GM06990 (cell line): ENCODE measurements at places on chromosomes 11 and 22.

DNA sequence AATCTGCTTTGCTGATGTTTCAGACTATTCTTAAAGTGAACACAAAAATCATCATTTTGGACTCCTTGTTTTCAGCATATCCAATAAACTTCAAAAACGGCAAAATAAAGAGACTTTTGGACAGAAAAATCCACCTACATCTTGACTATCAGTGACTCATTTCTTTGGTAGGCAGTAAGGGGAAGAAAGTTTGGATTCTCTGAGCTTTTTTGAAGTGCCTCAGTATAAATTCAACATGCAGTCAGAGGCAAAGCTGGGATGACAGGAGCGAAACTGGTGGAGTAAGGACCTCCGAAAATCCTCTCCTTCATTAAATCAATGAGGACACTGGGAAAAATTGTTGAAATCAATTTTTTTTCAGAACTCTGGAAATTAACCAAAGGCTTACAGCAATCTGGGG, 29.7 kb downstream of the EFCAB6 start:
- no peak for DNase-seq

DNA sequence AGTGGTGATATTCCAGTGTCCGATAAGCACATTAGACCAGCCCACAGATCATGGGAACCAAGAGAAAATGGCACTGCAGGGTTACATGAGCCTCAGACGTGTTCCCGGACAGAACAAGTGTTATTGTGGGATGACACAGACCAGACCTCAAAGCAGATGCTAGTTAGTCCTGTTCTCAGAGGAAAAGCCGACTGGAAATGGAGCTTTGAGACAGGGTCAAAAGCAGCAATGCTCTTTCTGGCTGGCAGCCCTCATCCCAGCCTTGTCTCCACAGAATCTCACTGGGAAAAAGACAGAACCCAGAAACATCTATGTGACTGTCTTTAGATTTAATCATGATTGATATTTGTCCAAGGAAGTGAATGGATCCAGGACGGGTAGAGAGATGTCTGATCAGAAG, 506.8 kb downstream of the INSC start:
- DNase-seq = no peak

GRCh38 chr11:14768526-14769188, 123.4 kb downstream of the CYP2R1 start:
- no peak for DNase-seq

DNA sequence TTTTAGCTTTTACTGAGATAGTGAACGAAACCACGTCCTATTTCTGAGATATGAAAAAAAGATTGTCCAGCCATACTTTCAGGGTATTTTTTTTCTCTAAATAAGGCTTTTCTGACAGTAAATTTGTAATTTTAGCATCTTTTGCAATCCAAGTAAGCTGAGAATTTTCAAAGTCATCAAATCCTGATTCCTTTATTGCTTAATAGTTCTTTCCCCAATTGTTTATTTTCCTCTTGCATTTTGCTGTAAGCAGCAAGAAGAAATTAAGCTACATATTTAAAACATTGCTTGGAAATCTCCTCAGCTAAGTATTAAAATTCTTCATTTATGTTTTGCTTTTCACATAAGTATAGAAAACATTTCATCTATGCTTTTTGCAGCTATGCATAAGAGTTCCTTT, 493.3 kb upstream of the CCDC179 start:
- DNase-seq = no peak

DNA sequence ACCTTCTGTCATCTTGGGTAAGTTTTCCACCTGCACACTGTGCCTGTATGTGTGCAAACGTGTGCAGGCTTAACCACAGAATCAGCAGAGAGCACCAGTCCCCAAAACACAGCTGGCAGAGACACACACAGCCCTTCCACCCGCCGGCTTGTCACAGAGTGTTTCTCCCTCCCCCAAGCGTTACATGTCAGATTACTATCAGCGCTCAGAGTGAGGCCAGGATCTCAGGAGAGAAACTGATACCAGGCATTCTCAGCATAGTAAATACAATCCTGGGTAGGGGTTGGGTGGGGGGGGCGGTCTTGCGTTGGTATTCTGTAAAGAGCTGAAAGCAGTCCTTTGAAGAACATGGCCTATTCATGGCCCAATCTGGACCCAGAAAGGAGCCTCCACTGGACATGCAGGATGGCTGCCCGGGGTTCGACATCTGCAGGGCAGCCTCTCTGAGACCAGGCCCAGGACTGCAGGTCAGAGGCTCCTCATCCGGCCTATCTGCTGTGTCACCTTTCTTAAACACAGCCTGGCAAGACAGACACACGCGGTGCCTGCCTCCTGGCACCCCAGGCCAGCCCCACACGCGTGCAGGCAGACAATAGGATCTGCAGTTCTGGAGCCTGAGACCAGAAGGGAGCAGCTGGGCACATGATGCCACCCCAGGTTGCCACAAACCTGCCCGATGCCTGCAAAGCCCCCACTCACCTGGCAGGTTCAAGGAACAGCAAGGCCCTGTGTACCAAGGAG, 1.7 kb downstream of the OSBPL5 start:
- no peak for DNase-seq

DNA sequence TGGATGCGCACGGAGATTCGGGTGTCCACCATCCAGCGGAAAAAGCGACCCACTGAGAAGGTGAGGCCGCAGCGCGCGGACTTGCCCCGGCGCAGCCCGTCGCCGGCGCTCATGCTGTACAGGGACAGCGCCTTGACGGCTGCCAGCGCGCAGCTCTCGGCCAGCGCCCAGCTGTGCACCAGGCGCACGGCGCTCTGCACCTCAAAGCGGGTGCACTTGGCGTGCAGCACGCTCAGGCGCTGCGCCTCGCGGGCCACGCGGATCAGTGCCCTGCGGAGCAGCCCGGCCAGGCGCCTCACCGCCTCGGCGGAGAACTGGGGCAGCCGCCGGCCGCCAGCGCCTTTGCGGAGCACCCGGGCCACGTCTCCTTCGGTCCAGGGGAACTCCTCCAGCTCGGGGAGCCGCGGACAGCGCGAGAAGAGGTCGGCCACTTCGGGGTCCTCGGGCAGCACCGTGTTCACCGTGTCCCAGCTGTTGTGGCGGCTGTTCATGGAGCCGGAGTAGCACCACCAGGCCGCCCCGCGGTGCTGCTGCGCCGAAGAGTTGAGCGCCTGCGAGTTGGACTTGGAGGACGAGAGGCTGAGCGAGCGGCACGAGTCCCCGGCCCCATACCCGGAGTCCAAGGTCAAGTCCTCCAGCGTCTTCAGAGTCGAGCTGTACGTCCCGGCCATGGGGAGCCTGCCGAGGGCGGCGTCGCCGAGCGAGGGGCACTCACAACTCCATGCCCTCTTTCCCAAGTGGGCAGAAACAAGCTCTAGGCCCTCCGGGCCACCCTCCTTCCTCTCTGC, 703 bp downstream of the ABTB2 start:
- peak; percentile 65 for DNase-seq

DNA sequence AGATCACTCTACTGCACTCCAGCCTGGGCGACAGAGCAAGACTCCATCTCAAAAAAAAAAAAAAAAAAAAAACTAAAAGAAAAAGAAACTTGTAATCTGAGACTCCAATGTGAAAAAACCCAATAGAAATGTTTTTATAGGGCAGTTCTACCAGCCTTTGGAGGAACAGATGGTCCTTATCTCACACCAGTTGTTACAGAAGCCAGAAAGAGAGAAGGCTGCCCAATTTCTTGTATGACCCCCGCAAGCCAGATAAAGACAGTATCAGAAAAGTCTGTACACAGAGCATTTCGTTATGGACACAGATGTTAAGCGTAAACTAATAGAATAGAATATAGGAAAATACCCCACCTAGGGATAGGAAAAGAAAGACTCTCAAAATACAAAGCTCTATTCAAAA, 11.3 kb upstream of the TSGA10IP start:
- no peak for DNase-seq

DNA sequence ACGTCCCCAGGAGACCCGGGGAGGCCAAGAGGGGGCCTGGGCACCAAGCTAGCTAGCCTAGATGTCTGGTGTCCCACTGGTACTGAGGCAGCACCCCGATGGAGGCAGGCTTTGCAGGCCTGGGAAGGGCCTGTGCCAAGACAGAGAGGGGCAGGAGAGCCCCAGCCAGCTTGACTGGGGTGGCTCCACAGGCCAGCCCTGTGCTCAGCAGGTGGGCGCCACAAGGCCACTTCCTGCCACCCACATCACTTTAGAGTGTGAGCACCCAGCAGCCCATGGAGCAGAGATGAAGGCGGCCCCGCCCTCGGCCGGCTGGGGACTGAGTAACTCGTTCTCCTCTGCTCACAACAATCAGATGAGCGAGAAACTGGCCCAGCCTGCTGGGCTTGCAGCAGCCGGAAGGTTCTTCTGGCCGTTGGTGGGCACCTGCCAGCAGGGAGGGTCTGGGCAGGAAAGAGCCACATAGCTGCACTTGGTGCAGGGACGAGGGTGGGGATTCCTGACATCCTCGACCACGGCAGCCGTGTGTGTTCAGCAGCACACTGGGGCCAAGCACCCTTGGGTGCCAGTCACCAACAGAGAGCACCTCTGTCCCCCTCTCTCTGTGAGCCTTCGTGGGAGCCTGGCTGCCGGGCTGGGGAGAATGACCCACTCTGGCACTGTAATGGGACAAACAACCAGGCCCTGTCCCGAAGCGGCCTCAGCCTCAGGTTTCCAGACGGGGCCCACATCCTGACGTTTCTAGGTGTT, 7.6 kb downstream of the OSBPL5 start:
- DNase-seq = no peak

- no peak for DNase-seq
These were observed 51.6 kb upstream of the GDPD4 start for GRCh38 chr11:77353131-77353530.

- no peak for DNase-seq
These were observed 30.2 kb downstream of the MUC15 start for GRCh38 chr11:26541870-26542269.

DNA sequence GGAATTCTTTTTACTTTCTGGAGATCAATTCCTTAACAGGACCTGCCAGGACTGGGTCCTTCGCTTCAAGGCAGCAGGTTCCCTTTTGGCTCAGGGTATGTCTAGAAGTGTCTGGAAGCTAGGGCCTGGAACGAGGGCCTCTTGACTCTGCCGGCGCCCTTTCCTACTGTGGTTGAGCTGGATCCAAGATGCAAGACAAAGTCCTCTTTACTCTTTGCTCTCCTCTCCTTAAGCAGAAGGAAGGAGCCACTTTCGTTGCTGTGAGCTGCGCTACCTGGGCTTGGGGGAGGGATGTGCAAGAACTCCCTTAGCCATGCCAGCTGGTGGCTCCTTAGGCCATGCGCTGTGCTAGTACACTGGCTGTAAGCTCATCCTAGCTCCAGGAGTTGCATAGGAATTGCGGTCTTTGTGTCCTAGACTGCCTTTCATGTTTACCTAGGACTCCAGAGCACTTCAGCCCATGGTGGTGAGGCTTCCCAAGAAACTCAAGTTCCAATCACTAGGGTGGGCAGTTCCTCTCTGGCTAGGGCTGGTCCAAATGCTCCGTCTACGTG, 18.1 kb downstream of the GLB1L2 start:
- no peak for DNase-seq

- DNase-seq = peak; percentile 8
These were observed 59.8 kb downstream of the TMEM135 start for GRCh38 chr11:87097582-87097981.

GRCh38 chr11:83047515-83048225, 24.0 kb downstream of the RAB30 start:
- no peak for DNase-seq

- DNase-seq = no peak
These were observed 1.4 kb downstream of the NAV2 start for GRCh38 chr11:19714022-19714386.

- DNase-seq = no peak
These were observed 2.7 kb downstream of the ARL2 start for GRCh38 chr11:65016705-65017104.

GRCh38 chr11:73072935-73073481, 69.1 kb downstream of the FCHSD2 start:
- peak; percentile 64 for DNase-seq

DNA sequence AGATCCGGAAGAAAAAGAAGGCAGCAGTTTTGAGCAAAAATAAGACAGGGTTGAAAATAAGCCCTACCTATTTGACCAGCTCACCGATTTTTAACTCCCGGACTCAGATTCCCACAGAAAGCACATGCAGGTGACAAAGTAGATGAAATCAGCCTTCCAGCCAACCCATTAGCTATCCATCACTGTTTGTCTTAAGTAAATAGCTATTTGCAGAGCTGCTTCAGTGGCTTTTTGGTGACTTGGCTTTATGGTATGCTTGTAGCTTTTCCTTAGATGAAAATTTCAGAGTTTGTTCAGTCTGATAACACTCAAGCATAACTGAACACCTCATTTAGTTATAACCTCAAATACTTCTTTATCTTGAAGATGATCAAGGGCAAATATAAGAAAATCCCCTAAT, 192.6 kb downstream of the HIPK3 start:
- no peak for DNase-seq

GRCh38 chr11:47980088-47980906, at the start of gene PTPRJ:
TSS of gene PTPRJ (plus strand) at chr11:47980559. CDS start at chr11:47980913, 354 bp downstream.
- peak; percentile 67 for DNase-seq

DNA sequence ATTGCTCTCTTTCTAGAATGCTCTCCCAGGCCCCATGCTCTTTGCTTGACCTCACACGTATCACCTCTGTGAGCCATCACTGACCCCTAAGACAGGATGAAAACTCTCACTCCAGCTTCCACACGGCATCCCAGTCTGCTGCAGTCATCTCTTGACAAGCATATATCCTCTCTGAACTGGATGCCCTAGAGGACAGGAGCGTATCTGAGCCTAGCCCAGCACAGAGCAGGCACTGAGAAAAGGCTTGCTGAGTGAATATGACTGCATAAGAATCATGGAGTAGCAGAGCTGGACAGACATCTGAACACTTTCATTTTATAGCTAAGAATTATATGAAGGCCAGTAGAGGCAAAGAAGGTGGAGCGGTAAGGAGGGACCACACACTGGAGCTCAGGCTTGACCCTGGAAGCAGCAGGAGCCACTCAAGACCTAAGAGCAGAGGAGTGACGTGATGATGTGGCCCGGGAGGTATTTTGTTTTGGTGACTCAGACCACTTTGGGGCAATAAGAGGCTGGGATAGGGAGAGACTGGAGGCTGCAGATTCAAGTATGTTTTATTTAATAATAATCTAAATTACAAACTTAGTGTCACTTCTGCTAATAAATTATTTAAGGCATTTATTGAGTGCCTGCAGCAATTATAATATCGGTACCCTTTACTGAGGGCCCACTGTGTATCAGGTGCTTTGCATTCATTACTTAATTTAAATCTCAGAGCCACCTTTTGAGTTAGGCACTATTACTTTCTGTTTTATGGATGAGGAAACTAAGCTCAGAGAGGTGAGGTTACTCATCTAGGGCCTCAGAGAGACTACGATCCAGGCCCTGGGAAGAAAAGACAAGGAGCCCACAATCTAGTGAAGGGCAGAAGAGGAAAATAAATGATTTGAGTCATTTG, 42.6 kb downstream of the MAP6 start:
- no peak for DNase-seq

DNA sequence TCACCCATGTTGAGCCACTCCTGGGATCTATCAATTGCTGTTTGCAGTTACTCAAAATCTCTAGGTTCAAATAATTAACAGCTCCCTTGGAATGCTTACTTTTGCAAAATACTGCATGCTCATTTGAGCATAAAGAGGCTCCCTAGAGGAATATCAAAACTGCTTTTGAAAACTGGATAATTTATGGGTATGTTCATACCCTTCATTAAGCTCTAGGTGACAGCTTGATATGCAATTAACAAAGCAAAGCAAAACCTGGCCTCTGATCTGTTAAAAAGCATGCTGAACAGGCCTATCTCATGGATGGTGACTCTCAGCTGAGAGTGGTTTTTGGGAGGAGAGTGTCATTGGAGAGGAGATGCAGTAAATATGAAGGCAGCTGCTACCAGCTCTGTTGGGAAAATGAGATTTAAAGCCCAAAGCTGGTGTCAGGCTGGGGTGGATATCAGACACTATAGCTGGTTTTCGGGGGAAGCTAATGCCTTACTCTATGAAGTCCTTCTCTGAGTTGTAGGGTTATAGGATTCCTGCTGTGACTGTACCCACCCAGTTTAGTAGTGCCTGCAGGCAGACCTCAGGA, 110.9 kb downstream of the RASSF10 start:
- no peak for DNase-seq
